ENCODE measurements at places on chromosomes 16 and 17.
A peak's percentile ranks its signal among the peaks of the same experiment; 100 is the strongest.

DNA sequence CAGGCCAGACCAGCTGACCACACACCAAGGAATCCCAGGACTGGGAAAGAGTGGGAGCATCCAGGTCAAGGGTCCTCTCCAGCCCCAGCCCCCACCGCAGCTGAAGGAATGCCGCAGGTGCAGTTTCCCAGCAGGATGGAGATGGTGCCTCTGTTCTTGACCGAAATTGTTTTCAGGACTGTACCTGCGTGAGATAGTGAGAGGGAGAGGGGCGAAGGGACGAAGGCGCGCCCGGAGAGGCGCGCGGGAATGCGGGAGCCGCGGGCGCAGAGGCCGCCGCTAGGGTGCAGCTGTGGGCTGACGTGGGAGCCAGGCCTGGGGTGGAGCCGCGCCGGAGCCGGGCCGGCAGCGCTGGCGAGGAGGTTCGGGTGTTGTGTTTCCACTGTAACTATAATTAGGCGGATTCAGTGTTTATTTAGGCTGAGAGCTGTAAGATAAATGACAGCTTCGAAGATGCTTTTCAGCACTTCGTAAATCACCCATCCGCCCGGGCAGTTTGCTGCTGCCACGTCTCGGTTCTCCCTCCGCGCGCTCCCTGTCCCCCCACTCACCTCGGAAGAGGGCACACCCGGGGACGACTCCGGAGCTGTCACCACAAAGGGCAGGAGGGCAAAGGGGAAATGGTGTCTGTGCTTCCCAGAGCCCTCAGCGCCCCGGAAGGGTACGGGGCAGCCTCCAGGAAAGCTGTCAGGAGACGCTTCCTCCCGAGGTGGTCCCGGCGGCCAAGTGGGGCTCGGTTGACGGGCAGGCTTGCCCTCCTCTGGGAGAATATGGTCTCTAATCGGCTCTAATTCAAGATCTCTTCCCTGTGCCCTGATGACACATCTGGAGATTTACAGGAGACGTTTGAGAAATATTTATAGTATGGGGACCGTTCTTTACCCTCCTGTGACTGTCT lies 38.2 kb downstream of the HOXB1 start:
- peak; percentile 56 for DNase-seq

DNA sequence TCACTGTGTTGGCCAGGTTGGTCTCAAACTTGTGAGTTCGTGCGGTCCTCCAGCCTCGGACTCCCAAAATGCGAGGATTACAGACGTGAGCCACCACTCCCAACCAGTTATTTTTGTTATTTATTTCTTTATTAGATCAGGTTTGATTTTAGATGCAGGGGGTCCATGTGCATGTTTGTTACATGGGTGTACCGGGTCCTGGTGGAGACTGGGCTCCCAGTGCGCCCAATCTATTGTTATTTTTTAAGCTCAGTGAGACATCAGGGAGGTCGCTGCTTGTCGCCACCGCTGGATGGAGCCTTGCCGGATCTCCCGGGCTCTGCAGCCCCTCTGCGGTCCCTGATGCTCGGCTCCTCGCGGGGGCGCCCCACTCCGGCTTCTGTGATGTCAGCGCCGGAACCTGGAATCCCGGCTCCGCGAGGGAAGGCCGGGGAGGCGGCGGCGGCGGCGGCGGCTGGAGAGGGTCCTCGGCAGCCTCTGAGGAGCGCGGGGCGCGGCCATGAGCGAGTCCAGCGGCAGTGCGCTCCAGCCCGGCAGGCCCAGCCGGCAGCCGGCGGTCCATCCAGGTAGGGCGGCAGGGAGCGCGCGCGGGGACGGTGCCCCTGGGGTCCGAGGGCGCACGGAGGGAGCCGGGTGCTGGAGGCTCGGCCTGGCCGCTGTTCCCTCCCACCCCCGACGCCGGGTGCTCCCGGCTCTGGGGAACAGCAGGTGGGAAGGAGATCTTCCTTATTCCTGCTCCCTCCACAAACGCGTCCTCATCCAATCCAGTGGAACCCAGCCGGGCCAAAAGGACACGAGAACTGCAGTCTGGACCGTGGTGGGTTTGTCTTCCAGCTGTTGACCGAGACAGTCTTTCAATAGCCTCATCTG lies at the start of gene TMC7:
TMC7 (plus strand) TSS at position 370 of the 870 bp plus-strand sequence; CDS start at position 500, 130 bp downstream.
- DNase-seq: no peak

DNA sequence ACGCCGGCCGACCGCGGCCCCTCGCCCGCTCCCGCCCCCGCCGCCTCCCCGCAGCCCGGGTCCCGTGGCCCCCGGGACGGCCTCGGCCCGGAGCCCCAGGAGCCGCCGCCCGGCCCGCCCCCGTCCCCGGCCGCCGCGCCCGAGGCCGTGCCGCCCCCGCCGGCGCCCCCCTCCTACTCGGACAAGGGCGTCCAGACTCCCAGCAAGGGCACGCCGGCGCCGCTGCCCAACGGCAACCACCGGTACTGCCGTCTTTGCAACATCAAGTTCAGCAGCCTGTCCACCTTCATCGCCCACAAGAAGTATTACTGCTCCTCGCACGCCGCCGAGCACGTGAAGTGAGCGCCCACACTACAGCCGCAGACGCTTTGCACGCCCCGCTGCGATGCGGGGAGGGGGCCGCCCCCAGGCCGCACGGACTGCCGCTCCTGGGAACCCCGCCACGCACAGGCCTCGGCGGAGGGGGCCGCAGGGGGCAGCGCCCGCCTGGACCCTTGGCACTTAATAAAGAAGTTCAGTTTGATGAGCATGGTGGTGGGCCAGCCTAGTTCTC lies 35.5 kb upstream of the ZC3H18 start:
- DNase-seq: no peak

- DNase-seq: no peak
Measured at GRCh38 chr16:2455081-2455845, 4.6 kb upstream of the TEDC2 start.

GRCh38 chr16:17970816-17971331 lies 365.7 kb downstream of the NPIPA8 start:
- DNase-seq: no peak

- no peak for DNase-seq
Measured at GRCh38 chr17:3985846-3986245, 21.6 kb upstream of the ATP2A3 start.

GRCh38 chr17:10013365-10014112 lies 108.5 kb upstream of the RCVRN start:
- DNase-seq: no peak

DNA sequence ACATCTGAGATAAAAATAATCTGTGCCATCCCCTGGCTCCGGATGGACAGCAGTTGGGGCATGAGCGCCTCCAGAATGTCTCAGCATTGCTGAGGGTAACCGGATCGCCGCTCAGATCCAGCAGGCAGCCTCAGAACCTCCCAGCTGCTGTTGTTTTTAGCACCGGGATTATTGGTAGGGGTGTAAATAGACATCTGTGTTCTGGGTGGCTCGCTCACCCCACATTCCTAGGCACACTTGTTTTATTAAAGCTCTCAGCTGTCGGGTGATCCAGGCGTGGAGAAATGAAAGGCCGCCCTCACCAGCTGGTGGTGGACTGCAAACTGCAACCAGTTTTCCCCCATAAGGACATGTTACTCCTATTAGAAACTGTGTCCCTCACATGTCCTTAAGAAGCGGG lies 32.1 kb downstream of the MYH3 start:
- no peak for DNase-seq

GRCh38 chr17:27293359-27293897 lies 486 bp upstream of the WSB1 start:
- no peak for DNase-seq

DNA sequence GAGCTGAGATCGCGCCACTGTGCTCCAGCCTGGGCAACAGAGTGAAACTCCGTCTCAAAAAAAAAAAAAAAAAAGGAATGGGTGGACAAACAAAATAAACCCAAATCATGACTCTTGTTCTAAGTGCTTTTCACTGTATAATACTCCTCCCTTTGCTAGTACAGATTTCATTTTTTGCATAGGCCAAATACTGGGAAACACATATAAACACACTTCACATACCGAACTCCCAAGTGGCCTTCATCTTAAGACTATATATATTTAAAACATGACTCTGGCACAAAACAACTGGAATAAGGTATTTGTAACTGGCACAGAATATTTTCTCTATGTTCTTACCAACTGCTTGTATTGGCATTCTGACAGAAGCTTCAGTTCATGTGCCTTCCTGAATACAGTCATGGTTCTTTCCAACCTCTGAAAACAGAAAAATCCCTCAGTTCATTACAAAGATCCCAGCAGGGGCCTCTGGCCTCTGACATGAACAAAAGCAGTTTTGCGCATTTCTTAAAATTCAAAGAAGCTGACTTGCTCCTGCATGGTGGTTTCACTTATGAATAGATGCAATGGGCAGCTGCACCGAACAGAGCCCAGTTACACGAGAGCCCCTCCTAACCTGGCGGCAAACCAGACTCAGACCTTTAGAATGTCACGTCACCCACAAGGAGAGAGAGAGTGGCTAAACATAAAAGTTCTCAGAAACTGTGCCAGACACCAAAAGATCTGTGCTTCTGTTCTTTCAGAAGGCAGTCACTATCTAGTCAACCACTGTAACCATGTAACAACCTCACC lies 19.1 kb upstream of the COPRS start:
- no peak for DNase-seq

- DNase-seq: no peak
Measured at GRCh38 chr17:82432017-82432416, 13.6 kb upstream of the OGFOD3 start.

GRCh38 chr16:66369055-66369592 lies 2.6 kb downstream of the CDH5 start:
- DNase-seq: no peak

GRCh38 chr16:85157813-85158742 lies 45.8 kb upstream of the CIBAR2 start:
- DNase-seq: no peak

GRCh38 chr17:40472733-40473452 lies 28.5 kb downstream of the TNS4 start:
- DNase-seq: no peak

DNA sequence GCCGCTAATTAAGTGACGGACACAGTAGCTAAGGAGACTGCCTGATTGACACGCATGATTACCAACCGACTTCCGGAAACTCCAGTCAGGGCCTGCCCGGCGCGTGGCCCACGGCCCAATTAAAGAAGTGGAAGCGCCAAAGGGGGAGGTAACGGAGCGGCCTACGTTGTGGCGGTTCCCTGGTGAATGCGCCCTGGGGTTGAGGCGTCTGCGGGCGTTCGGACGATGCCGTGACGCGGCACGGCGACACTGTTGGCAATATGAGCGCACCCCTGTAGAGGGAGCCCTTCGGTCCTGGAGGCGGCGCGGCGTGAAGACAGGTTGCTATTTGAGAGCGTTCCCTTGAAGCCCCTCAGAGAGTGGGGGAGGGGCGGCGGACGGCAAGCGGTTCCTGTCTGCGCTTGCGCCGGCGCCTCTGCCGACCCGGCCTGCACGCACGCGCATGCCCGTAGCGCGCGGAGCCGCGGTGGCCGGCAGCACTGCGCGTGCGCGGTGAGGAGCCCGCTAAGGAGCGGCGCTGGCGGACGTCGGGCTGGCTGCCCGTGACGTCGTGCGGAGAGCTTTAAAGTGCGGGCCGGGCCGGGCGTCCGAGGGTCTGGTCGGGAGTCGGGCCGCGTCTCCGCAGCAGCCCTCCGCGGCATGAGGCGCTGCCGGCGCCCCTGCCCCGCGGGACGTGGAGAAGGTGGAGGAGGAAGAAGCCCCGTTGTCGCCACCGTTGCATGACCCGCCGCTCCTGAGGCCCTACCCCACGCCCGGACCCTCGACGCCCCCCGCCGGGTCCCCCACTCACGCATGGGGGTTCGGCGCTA lies at the start of gene ALKBH5:
ALKBH5 (plus strand) TSS at position 495 of the 809 bp plus-strand sequence. CDS start 416 bp downstream, outside the sequence.
- peak; percentile 72 for DNase-seq

GRCh38 chr17:28657756-28658155 lies 4.0 kb downstream of the SDF2 start:
- DNase-seq: no peak

DNA sequence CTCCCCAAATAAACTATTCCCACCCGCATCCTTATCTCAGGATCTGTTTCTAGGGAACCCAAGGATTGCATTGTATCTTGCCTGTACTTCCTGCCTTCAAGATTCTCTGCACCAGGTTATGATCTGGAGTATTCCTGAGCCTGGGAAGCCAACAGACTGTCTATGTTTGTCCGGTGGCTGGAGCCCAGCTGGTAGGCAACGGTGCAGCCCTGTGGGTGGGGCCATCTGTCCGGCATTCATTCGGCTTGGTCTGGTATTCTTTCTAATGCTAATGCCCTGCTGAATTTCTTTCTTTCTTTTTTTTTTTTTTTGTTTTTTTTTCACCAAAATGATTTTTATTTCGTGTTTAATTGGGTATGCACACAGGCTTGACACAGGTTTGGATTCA lies 20.7 kb upstream of the TVP23A start:
- DNase-seq: no peak

All from NCI-H187 treated with DMSO at 0.1 percent for 48 hours (cell line).